ENCODE measurements at places on chromosomes 5 and 9.

DNA sequence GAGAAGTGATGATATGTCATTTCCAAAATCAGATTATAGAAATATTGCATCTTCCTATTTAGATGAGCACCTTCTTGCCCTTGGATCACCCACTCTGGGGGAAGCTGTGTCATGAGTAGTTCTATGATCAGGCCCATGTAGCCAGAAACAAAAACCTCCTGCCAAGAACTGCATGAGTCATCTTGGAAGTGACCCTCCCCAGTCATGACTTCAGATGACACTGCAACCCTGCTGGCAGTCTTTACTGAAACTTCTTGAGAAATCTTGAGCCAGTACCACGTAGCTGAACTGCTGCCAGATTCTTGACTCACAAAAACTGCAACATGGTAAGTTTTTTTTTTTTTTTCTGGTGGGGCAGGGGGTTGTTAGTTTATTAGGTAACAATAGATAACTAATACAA is 439.6 kb upstream of the PTGER4 start:
- no peak for DNase-seq

GRCh38 chr9:33690143-33690933 is 105.0 kb upstream of the PRSS3 start:
- peak; percentile 84 for DNase-seq

DNA sequence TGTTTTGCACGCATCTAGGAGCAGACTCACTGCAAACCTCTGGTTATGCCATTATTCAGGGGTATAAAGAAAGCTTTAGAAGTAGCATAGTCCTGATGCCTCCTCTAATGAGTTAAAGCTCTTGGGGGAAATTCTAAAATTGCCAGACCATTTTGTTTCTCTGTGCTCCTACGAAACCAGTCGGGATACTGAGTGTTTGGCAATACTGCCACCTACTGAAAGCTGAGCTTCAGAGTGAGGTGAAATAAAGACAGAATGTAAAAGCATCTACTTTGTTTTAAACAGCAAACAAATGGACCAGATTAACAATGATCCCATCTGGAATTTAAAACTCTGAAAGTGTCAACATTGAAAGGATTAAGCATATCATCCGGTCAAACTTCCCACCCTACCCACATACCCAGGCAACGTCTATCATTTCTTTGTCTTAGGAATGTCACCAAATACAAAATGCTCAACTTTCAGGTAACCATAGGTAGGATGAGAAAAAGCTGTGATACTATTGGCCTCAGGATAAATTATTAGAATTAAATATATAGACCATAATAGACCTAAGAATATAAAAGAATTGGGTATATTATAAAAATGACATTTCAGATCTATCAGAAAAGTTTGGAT is 77.8 kb upstream of the SHISAL2B start:
- DNase-seq = peak; percentile 55

- DNase-seq = no peak
These were observed 247.7 kb downstream of the CDH12 start for GRCh38 chr5:22605473-22605872.

Data from COR-L47 (cell line).